ENCODE measurements at places on chromosomes 12 and 14.

DNA sequence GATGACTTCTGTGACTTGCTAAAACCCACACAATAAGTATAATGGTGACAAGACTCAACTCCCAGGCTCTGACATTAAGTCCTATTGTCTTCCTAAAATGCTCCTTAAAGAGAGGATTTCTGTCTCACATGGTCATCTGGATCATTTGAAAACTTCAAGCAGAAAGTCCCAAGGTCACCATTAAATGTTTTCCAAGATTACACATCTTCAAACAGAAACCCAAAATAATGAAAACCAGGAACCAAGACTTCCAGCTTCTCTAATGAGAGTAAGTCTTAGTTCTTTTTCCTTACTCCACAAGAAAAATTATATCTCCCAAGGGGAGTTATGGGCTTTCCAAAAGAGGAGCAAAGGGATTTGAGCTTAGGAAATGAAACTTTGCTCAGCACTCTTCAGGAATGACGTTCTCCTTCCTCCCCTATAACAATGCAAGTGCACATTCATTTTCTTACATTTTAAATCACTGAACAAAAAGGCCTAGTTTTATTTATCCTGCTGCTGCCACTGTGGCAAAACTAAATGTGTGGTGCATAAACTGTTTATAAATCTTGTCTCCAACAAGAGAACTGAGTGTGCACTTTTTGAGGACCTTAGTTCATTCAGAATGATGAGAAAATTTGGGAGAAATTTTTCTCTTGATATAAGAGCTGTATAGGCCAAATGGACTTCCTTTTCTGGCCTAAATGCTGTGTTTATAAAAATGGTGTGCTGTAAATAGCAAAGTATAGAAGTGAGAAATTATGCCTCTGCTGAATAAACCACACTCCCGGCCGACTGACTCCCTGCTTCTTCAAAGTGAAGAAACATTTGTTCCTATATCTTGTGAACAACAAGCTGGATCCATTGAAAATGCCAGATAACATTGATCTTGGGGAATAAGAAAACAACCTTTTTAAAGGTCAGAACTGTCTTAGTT is 148.4 kb upstream of the PLEKHG7 start:
- DNase-seq = no peak

- DNase-seq = no peak
Observed at GRCh38 chr14:40733206-40733605, 873.5 kb upstream of the LRFN5 start.

DNA sequence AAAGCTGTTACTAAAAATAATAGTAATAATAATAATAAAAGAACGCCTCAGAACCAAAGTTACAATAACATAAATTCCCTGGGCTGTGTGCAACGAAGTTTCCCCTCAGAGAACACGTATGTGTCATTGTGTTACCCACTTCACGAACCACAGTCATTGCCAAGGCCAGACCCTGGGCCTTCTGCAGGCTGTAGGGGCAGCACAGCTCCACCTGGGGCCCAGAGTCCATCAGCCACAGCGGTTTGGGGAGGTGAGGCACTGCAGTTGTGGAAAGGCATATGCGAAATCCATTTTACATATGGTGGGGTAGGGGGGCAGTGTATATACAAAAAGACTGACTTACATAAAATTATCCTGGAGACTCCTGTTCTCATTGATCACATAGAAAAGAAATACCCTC is 56.1 kb downstream of the ESR2 start:
- DNase-seq = no peak

DNA sequence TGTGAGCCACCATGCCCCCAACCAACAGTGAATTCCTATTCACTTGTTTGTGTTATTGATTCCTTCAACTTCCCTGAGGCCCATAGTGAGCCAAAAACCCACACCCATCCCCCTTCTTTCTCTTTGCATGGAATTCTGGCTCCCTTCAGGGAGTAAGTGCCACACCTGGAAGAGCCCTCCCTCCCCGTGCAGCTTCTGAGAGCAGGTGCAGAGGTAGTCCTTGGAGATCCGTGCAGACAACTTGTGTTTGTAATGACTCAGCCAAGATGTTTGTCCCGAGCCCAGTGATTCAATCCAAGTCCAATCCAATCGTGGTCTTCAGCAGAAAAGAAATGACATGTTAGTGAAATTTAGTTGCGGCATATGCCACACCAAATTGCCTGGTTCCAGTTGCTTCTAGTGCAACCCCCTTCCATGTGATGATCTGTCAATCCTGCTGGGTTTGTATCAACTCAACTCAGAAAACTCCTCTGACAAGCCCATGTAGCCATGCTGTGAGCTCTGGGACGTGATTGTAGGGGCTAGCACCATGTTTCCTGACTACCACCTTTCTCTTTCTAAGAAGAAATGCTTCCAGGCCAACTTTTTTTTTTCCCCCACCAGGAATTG is 27.5 kb downstream of the GPRC5A start:
- DNase-seq = no peak

- no peak for DNase-seq
Observed at GRCh38 chr14:21915826-21916225, 242.2 kb upstream of the OR4E1 start.

DNA sequence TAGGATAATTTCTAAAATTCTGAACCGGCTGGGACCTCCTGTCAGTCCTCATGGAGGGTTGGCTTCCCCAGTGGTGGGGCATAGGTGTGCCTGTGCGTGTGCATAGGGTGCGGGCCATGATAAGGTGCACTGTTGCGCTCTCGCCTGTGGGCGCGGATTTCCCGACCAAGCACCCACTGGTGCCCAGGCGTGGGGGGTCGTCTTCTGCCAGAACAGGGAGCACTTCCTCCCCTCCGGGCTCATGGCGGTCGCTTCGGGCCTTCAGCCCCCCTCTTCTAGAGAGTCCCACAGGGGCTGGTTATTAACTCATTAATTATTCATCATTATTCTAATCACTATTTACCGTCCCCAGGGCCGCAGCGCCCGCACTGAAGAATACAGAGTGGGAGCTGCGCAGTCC is 2.8 kb downstream of the C1QL4 start:
- DNase-seq = no peak

DNA sequence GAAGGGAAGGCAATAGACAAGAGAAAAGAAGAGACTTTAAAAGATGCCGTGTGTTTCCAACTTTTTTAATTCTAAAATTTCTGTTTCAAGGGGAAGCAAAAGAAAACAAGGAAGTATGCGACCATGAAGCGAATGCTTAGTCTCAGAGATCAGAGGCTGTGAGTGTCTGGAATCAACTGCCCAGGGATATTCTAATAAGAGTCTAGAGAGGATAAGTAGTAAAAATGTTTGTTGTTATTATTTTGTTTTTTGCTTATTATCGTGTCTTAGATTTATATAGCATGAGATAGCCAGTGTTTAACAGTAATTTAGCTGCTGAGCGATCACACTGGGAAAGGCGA is 421 bp downstream of the FCF1 start:
- DNase-seq = no peak

- no peak for DNase-seq
Observed at GRCh38 chr12:71183846-71184245, 26.0 kb upstream of the TSPAN8 start.

- no peak for DNase-seq
Observed at GRCh38 chr12:86134561-86134960, 121.6 kb downstream of the MGAT4C start.

GRCh38 chr12:81502912-81503695 is 256.0 kb downstream of the PPFIA2 start:
- DNase-seq = no peak

GRCh38 chr12:70040141-70040540 is 203.1 kb upstream of the CNOT2 start:
- DNase-seq = no peak

DNA sequence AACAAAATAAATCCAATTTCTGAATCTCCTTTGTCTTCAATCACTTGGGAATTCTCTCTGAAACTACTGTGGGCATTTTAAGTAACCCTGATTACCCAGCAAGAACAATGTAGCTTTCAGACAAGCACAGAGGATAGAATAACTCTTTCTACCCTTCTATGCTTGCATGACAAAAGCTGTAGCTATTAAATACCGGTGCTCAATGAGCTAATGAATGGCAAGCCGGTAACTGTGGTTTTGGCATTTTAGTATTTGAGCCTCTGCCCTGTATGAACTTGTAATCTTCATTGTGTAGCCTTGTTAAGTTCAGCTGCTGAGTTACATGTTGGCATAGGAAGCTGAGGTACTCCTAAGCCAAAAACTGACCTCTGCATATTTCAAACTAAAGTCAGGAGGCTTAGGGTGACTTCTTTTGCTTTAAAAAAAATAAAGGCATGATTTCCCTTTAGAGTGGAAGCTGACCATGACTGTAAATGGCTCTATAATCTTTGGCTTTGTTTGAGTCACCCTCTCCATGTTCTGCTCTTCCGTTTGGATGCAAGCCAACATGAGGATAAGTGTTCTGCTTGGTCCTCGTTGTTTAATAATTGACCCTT is 171.0 kb upstream of the HIF1A start:
- no peak for DNase-seq

- no peak for DNase-seq
Observed at GRCh38 chr14:103124501-103125001, 1.3 kb downstream of the TNFAIP2 start.

DNA sequence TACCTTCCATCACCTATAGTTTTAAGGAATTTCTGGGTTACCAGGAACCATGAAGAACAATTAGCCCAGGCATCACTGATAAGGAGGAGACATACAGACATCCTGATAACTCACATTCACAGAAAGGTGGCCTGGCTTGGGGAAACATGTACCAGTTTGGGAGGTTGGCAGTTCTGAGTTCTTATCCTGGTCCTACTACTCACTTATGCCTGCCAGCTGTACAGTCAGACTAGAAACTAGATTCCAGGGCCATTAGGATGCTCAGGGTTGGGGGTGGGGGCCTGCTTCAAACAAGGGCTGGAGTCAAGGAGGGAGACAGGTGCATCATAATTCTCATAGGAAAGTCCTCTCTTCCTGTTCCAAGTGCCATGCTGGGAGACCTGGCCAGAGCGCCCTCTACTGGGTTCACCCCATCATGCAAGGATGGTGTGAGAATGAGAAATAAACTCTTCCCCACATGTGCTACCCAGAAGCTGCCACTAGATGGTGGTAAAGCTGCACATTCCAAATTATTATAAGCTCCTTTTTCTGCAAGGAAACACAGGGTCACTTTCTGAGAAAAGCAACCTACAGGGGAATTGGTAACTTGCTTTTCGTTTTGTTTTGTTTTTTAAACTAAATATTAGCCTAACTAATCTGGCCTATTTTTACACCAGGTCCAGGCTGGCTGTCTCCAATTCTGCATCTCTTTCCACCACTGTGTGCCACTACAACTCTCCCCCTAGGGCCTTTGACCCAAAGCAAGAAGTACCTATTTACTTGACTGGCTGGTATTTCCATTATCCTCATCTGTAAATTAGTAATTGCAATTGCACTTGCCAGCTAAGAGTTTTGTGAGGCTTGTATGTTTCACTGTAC is 14.5 kb downstream of the OAS2 start:
- peak; percentile 12 for DNase-seq

DNA sequence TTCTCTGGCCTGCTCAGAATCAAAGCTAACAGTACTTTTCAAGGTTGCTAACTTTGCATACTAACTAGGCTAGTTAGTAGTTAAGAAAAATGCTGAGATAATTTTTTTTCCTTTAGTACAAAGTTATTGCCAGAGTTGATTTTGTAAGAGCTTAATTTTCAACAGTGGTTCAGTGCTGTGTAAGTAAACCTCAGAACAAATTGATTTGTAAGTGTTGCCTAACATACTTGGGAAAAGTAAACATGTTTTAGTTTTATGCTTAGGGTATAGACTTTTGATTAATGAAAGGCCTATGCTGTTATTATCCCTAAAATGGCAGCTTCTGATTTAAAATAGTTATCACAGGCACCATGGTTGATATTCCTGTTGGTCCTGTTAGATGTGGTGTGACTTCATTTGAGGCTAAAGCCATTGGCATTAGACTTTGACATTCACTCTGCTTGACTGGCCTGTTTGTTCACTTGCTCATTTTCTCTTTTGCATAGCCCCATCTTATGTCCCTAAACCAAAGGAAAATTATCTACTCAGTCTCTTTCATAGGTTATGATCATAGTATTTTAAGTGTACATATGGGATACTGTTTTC is 5.2 kb downstream of the CMAS start:
- no peak for DNase-seq

GRCh38 chr12:71371122-71371521 is 68.5 kb upstream of the LGR5 start:
- no peak for DNase-seq

GRCh38 chr12:34373926-34374325 is 351.6 kb downstream of the ALG10 start:
- DNase-seq = no peak

GRCh38 chr14:38791862-38792261 is 311.2 kb downstream of the SEC23A start:
- DNase-seq = no peak

GRCh38 chr12:92947589-92948215 is 18.6 kb upstream of the EEA1 start:
- DNase-seq = no peak

- DNase-seq = no peak
Observed at GRCh38 chr14:32374155-32374554, 45.1 kb downstream of the AKAP6 start.

- no peak for DNase-seq
Observed at GRCh38 chr14:25607192-25607591, 557.2 kb upstream of the STXBP6 start.

- DNase-seq = no peak
Observed at GRCh38 chr12:130526813-130527212, 189.1 kb downstream of the PIWIL1 start.

DNA sequence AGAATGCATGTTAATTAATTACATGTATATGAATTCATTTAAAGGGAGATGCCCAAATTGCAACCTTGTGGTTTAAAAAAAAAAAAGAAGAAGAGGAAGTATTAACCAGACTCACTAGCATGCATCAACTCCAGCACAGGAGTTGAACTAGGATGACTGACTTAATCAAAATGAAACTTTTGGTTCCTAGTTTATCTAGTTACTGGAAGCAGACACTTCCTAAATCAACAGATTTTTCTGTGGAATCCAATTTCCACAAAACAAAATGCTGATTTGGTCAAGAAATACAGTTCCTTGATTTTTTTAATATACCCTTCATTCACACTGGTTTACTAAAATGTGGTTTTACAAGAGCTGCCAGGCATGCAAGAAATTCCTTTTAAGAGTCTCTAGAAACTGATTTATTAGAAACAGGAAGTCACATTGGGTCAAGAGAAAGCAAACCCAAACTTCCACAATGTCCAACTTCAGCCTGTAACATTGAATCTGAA is 41.6 kb downstream of the ITPR2 start:
- no peak for DNase-seq

GRCh38 chr12:1595026-1595561 is 713 bp upstream of the FBXL14 start:
- peak; percentile 23 for DNase-seq

- DNase-seq = no peak
Observed at GRCh38 chr14:78455896-78456435, 285.8 kb downstream of the NRXN3 start.

Data from central memory CD4-positive, alpha-beta T cell (primary cell).